MG63 (cell line): ENCODE measurements at places on chromosomes 3 and 15. TPM values are rescaled to one million over a fixed set of nuclear protein-coding genes. Genes with fewer than 3 reads are reported as not detected.

- no peak for DNase-seq
Measured at GRCh38 chr15:72616491-72617210, 37.8 kb upstream of the GOLGA6B start.

Gene SKOR1
- total RNA-seq, result not detected in 2 replicates

Gene RSRC1
- total RNA-seq, result 20.8 and 42.6 TPM in 2 replicates

Gene MYL3
- not detected in 2 replicates for total RNA-seq

Gene SOX2
- total RNA-seq, result 0.07 TPM in 1 of 2 replicates, not detected in the other

GRCh38 chr3:69377262-69377661, 8.6 kb downstream of the FRMD4B start:
- no peak for DNase-seq

- no peak for DNase-seq
Measured at GRCh38 chr3:21274079-21274571, 476.9 kb downstream of the ZNF385D start.

DNA sequence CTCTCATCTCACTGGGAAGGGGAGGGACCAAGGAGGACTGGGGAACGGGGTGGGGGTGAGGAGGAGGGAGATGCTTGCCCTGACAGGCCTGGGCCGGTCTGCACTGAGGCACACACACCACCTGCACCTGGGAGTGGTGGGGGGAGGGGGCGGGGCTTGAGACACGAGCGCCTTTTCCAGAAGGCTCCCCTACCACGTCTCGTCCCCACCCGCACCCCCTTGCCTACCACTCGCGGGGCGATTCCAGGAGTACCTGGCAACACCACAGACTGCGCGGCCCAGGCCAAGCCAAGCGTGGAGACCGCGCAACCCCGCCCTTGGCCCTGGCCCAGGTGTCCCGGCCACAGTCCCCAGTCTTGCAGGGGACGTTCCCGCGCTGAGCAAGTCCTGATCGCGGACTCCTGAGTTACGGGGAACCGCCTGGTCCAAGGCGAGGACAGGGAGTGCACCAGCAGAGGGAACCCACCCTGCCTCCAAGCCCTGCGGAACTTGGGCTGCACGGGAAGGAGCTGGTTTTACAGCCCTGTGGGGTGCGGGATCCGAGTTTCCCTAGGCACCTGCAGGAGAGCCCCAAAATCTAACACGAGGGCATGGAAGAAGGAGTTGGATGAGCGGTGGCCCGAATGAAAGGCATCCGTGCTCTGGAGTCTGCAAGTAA, 68.1 kb upstream of the SH3GL3 start:
- DNase-seq, result no peak
